Fibroblast of the aortic adventitia (primary cell): ENCODE measurements at places on chromosomes 6 and 20.
A peak's percentile ranks its signal among the peaks of the same experiment; 100 is the strongest.

DNA sequence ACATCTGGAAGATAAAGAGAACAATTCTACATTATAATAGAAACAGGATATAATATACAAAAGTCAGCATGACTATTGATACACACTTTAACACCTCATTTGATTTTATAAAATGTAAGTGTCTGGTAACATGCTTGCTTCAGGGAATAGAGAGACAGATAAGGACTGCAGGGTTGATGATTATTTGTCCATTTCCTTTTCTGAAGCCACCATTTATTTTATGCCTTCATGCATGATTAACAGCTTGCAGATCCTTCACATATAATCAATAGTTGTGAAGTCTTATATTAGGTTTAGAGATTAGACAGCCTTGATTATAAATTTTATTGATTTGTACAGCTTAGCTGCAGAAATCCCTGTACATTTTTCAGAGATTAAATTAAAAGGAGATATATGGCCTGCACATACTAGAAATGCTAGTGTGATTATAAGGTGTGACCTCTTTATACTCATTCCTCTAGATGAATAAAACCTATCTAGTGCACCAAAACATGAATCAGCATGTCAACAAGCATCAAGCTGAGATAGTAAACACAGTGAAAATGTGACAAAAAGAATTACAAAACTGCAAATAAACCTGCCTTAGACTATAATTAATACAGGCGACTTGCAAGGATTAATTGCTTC is 198.8 kb upstream of the THEMIS start:
- DNase-seq = no peak

DNA sequence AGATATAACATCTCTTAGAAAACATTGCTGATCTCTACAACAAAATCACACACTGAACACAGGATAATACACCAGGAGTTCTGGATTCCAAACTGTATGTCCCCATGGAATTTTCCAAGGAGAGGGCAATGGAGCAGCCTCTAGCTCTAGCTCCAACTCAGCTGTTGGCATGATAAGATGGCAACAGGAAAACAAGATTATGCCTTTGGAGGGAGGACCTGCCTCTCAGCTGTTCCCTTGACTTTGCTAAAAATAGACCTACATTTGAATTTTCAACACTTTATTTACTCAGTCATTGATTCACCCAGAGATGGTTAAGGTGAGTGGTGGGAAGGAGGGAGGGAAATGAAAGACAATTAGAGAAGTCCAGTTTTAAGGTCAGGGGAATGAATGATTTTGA is 246.7 kb downstream of the ALDH8A1 start:
- DNase-seq = no peak

DNA sequence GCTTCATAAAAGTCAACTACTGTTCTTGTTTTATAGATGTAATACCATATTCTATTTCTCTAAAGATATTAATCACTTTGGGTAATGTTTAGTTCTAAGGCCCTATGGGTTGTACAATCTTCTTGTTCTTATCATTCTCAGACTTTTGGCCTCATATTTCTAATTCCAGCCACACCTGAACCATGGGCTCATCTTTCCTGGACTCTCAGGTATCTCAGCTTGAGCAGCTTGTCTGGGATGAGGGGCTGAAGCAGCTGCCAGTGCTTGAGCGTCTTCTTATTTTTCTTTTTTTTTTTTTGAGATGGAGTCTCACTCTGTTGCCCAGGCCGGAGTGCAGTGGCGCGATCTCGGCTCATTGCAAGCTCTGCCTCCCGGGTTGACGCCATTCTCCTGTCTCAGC is 150.2 kb downstream of the KIF6 start:
- DNase-seq = no peak

GRCh38 chr6:150625927-150626326 is 26.2 kb downstream of the PLEKHG1 start:
- no peak for DNase-seq

DNA sequence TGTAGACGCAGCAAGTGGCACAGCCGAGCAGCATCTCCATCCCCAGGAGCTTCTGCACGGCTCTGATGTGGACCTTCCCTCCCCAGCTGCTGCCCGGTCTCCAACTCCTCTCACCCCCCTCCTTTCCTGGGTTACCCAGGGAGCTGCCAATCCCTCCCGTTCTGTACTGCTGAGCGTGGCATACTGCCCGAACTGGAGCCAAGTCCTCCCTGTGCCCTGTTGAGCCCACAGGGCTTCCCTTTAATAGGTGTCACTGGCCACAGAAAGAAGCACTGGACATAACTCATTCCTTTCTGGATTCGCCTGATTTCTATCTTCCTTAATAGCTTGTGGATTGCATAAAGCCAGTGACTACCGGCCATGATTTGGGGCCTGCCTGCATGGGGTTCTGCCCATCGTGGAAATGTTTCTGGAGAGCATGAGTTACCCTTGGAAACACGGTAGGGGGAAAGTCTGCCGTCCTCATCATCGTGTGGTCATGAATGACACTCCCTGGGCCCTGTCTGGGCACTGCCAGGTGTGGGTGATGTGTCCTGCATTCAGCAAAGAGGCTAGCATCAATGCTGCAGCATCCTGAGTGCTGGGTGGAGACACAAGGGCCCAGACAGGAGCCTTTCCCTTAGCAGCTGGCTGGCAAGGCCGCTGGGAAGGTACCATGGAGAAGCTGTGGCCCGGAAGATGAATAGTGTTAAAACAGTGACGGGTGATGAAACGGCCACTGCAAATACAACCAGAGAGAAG is 189.7 kb downstream of the SYNDIG1 start:
- no peak for DNase-seq

GRCh38 chr6:89951574-89952104 is 57.4 kb downstream of the GJA10 start:
- DNase-seq = peak; percentile 16

GRCh38 chr6:169701311-169701953 is 397 bp downstream of the WDR27 start:
- DNase-seq = no peak
